Upper lobe of right lung (tissue), 1 donor: ENCODE measurements at places on chromosomes 11 and 22. TPM values are rescaled to one million over a fixed set of nuclear protein-coding genes. Genes with fewer than 3 reads are reported as not detected.
A peak's percentile ranks its signal among the peaks of the same experiment; 100 is the strongest.

GRCh38 chr11:66221726-66222236, 46.7 kb upstream of the RAB1B start:
- DNase-seq: peak; percentile 22
- H3K4me3 ChIP-seq: no peak overlapping the region
- peaks cover 58% of the 10 kb centered on the region for H3K36me3 ChIP-seq
- no peaks in the 10 kb centered on the region for H3K4me1 ChIP-seq
- no peak overlapping the region for H3K27ac ChIP-seq

DNA sequence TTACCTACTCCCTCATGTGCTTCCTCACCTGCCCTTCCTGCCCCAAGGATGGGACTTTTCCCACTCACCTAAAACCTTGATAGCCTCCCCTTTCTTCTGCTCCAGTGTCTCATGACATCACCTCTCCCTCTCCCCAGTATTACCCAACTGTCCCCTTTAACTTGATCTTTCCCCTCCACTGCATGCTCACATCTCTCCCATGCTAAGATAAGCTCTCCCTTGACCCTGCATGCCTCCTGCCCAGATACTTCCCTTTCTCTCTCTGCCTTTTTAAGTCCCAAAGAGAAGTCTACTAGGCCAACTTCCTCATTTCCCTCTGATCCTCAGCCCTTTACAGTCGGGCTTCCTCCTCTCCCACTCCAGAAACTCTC, 14.8 kb downstream of the CD3E start:
- H3K4me1 ChIP-seq: peaks cover 35% of the 10 kb centered on the region
- H3K4me3 ChIP-seq: no peak overlapping the region
- H3K36me3 ChIP-seq: no peaks in the 10 kb centered on the region
- no peak for DNase-seq

DNA sequence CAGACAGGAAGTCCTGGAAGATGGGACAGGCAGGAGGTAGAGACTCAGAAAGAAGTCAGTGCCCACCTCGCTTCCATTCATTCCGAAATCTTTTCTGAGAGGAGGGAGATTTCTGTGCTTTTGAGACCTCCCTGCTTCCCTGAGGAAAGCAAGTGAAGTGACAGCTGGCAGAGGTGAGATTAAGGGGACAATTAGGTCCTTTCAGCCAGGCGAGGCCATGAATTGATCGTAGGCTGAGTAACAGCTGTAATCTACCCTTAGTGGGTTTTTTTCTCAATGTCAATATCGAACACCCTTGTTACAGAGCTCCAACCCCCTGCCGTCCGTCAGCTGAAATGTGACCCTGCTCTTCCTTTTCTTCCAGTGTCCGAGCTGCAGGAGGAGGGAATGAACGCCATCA, 96.0 kb downstream of the PARVA start:
- peaks cover 41% of the 10 kb centered on the region for H3K36me3 ChIP-seq
- no peaks in the 10 kb centered on the region for H3K27me3 ChIP-seq
- H3K4me1 ChIP-seq: peaks cover 9% of the 10 kb centered on the region
- no peak overlapping the region for H3K27ac ChIP-seq

GRCh38 chr22:17896586-17896985, 122.3 kb upstream of the BID start:
- DNase-seq: no peak
- peaks cover 25% of the 10 kb centered on the region for H3K36me3 ChIP-seq
- no peak overlapping the region for H3K4me3 ChIP-seq
- no peaks in the 10 kb centered on the region for H3K4me1 ChIP-seq
- H3K27me3 ChIP-seq: no peaks in the 10 kb centered on the region
- H3K27ac ChIP-seq: no peak overlapping the region

DNA sequence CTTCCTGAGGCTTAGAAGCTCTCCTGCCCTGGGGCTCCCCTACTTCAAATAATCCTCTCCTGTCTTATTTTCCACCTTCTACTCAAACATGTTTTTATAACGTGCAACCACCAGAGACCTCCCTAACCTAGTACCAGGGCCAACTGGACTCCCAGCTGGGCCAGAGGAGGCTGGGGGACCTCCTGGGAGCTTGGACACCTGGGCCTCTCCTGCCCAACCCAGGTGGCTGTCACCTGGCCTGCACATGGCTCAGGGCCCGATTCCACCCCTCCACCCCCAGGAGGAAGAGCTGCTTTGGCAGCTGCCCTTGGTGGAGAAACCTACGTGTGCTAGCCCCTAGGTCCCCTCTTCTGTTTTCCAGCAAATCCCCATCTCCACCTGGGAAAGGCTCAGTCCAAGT, 105.2 kb downstream of the ABTB2 start:
- peaks cover 10% of the 10 kb centered on the region for H3K4me1 ChIP-seq
- H3K27ac ChIP-seq: no peak overlapping the region
- no peak for DNase-seq

GRCh38 chr11:130653838-130654636, 205.6 kb downstream of the ADAMTS15 start:
- peak overlapping the region; percentile 75 for H3K27ac ChIP-seq
- peaks cover 38% of the 10 kb centered on the region for H3K4me1 ChIP-seq
- peak; percentile 86 for DNase-seq
- no peaks in the 10 kb centered on the region for H3K27me3 ChIP-seq
- H3K36me3 ChIP-seq: no peaks in the 10 kb centered on the region

- no peak for DNase-seq
- no peak overlapping the region for H3K4me3 ChIP-seq
- H3K4me1 ChIP-seq: peaks cover 43% of the 10 kb centered on the region
These were observed 3.1 kb downstream of the KCNJ5 start for GRCh38 chr11:128894286-128894681.

DNA sequence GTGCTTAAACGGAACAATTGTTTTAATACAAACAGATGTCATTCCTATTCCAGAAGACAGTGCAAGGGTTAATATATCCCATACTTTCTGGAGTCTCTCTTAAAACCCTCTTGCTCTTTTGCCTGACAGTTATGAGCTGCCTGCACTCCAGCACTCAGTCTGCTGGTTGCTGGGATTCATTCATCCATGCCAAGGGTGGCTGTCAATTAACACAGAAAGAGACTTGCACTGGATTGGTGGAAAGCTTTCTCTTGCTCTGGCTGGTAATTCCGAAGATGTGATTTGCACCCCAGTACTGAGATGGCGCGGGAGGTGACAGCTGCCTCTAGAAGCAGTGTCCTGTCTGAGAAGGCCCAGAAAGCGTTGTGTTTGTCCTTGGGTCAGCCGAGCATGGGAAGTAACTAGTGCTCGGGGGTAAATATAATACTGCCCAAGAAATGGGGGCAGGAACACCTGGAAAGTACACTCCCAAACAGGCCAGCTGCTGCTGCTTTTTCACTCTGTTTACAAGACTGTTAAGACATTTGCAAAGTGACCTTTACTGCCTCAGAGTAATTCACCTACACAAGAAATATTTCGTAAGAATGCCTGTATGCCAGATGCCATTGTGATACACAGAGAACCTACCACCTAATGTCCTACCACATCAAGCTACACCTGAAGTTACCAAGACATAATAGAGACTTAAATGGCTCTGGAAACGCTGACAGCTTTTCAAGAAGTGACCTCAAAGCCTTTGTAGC, 20.5 kb downstream of the SCUBE2 start:
- H3K36me3 ChIP-seq: no peaks in the 10 kb centered on the region
- no peak overlapping the region for H3K27ac ChIP-seq
- no peaks in the 10 kb centered on the region for H3K4me1 ChIP-seq
- H3K27me3 ChIP-seq: no peaks in the 10 kb centered on the region
- no peak overlapping the region for H3K4me3 ChIP-seq
- no peak for DNase-seq

Gene PEX16
- 27.6 TPM for total RNA-seq

Gene TBX10
- total RNA-seq: not detected

DNA sequence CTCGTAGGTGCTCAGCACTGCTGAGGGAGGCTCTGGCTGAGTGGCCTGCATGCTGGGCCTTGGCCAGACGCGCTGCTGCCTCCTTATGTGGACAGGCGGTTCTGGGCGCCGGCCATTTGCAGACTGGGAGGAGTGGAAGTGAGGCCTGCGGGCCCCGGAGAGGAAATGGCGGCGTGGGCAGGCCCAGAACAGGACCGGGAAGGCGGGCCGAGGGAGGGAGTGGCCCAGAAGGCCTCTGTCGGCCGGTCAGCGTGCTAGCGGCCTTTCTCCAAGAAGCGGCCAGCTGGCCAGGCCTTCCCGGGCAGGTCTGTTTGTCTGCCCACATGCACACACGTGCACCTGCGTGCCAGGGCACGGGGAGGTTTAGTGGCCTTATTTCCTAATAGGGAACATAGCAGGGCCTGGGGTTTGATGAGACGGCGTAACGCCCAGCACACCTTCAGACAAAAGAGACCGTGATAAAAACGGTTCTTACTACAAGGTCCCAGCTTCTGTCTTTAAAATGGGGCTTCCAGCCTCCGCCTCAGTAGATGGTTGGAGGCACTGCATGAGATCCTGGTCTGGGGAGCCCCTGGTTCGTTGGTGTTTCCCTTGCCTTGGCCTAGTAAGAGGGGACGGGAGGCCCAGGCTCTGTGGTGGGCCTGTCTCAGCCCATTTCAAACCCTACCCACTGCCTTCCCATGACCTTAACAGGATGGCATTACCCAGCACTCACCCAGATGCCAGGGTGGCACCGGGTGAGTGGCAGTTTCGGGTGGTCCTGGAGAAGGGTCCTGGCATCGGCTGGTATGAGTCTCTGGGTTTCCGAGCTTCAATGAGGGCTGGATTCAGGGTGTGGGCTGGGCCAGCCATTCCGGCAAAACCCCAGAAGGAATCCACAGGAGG, 65.1 kb upstream of the PPARA start:
- H3K4me3 ChIP-seq: peak overlapping the region; percentile 25
- H3K27ac ChIP-seq: peak overlapping the region; percentile 98
- H3K36me3 ChIP-seq: peaks cover 51% of the 10 kb centered on the region
- H3K27me3 ChIP-seq: no peaks in the 10 kb centered on the region
- peaks cover 78% of the 10 kb centered on the region for H3K4me1 ChIP-seq

Gene SGSM1
- total RNA-seq: 3.8 TPM

Gene KRTAP5-1
- not detected for total RNA-seq

GRCh38 chr22:26534874-26535602, 22.8 kb upstream of the TFIP11 start:
- peaks cover 52% of the 10 kb centered on the region for H3K36me3 ChIP-seq
- H3K27me3 ChIP-seq: no peaks in the 10 kb centered on the region
- H3K4me3 ChIP-seq: no peak overlapping the region
- H3K4me1 ChIP-seq: peaks cover under 1% of the 10 kb centered on the region

DNA sequence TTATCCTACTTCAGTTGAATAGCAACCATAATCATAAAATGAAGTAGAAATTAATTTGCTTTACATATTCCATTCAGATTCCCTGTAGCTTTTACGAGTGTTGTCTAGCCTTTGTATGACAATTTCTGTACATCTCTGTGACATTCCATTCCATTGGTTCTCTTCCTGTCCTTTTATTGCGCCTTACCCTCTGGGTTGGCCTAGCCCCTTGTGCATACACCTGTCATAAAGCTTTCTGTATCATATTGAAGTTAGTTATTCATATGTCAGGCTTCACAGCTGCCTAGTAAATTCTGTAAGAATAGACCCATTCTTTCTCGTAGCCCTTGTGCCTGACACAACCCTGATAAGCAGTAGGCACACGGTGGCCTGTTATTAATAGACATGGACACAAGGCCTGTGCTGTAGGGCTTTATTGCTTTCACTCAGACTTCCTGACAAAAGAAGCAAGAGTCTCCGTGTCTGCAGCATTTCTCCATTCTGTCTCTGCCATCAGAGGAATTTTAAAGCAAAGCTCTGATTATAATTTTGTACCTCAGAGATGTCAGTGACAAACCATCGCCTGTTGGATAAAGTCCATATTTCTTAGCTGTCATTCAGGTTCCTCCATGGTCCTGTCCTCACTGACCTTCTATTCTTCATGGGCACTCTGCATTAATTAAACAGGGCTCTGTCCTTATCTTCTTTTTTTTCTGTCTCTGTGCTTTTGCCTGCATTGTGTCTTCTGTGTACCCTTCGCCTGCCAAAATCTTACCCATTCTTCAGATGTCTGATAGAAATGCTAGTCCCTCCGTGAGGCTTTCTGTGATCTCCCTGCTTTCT, 49.4 kb downstream of the BID start:
- no peak for DNase-seq
- H3K27me3 ChIP-seq: no peaks in the 10 kb centered on the region
- no peak overlapping the region for H3K27ac ChIP-seq
- H3K4me1 ChIP-seq: peaks cover 5% of the 10 kb centered on the region
- no peak overlapping the region for H3K4me3 ChIP-seq
- peaks cover 29% of the 10 kb centered on the region for H3K36me3 ChIP-seq

Gene NLRP6
- 1.7 TPM for total RNA-seq

GRCh38 chr11:15169815-15170551, 55.3 kb downstream of the INSC start:
- H3K27me3 ChIP-seq: no peaks in the 10 kb centered on the region
- no peak for DNase-seq
- no peaks in the 10 kb centered on the region for H3K4me1 ChIP-seq
- H3K4me3 ChIP-seq: no peak overlapping the region
- H3K27ac ChIP-seq: no peak overlapping the region

DNA sequence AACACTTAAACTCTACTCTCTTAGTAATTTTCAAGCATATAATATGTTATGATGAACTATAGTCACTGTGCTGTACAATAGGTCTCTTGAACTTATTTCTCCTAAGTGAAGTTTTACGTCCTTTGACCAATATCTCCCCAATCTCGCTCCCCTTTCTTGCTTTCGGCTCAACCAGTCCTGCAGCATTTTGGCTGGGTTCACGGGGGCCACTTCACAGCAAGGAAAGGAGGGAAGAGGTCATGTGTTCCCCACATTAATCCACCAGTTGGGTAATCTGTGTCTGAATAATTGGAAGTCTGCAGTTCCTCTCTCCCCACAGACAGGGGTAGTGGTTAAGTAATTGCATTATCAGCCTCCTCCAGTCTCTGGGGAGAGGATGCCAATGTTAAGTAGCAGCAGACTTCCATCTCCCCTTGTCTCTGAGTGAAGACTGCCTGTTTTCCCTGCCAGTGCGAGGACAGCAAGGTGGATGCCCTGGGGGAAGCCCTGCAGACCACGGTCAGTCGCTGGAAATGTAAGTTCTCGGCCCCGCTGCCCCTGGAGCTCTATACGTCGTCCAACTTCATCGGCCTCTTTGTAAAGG, 59.2 kb upstream of the CRTAM start:
- H3K36me3 ChIP-seq: peaks cover 4% of the 10 kb centered on the region
- DNase-seq: no peak
- H3K27ac ChIP-seq: peak overlapping the region; percentile 51

- H3K27ac ChIP-seq: no peak overlapping the region
- H3K4me3 ChIP-seq: no peak overlapping the region
- H3K27me3 ChIP-seq: no peaks in the 10 kb centered on the region
- H3K4me1 ChIP-seq: no peaks in the 10 kb centered on the region
These were observed 19.4 kb downstream of the LAYN start for GRCh38 chr11:111559800-111560464.

- no peaks in the 10 kb centered on the region for H3K4me1 ChIP-seq
- H3K27ac ChIP-seq: no peak overlapping the region
- no peak overlapping the region for H3K4me3 ChIP-seq
These were observed 123.7 kb upstream of the HSD17B12 start for GRCh38 chr11:43556612-43557375.

DNA sequence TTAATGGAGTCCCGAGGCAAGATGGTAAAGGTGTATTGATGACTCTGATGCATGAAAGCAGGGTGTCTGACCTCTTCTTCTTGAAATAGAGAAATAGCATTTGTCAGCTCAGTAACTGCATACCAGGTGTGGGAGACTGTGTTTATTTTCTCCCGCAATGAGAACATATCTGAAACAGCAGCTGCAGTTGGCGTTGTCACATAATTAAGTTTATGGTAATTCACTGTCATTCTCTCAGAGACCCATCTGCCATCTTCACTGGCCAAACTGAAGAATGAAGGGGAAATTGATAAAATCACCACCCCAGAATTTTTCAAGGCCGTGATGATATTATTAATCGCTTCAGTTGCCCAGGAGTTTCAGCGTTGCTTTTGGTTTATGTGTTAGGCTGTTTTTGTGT, 20.1 kb upstream of the MCHR1 start:
- no peak overlapping the region for H3K4me3 ChIP-seq
- H3K27ac ChIP-seq: no peak overlapping the region
- DNase-seq: no peak
- no peaks in the 10 kb centered on the region for H3K36me3 ChIP-seq
- H3K4me1 ChIP-seq: peaks cover 7% of the 10 kb centered on the region

Gene APBB1
- 40.9 TPM for total RNA-seq

Gene POU2AF2
- total RNA-seq: not detected

Gene CD3G
- 6.5 TPM for total RNA-seq
